Parietal lobe (tissue), 2 donors: ENCODE measurements at places on chromosomes 4 and X. TPM values are rescaled to one million over a fixed set of nuclear protein-coding genes. Genes with fewer than 3 reads are reported as not detected.

Gene TAF7L
- total RNA-seq = 0.31 TPM

Gene P2RY4
- total RNA-seq = 0.63 TPM

Gene MAGEA3
- not detected for total RNA-seq

Gene ASMT
- not detected for total RNA-seq

Gene P2RY10
- total RNA-seq = not detected

Gene HOPX
- 54.5 TPM for total RNA-seq

Gene OSTC
- total RNA-seq = 40.4 TPM

Gene DNAAF6
- not detected for total RNA-seq

Gene DMRTC1
- total RNA-seq = not detected

Gene PTPN13
- 102 TPM for total RNA-seq

Gene L1CAM
- total RNA-seq = 195 TPM

Gene PPP1R2C
- total RNA-seq = not detected

Gene CCKAR
- 0.31 TPM for total RNA-seq

Gene HERC5
- total RNA-seq = 1.6 TPM

Gene VGLL1
- not detected for total RNA-seq

Gene CXCL3
- not detected for total RNA-seq

Gene MAGEC2
- not detected for total RNA-seq

Gene KLHL2
- 62.3 TPM for total RNA-seq

Gene MXRA5
- total RNA-seq = 1.6 TPM

Gene LIMCH1
- 282 TPM for total RNA-seq

Gene OTUD6A
- not detected for total RNA-seq

Gene TIMM17B
- total RNA-seq = 19.4 TPM

Gene DGAT2L6
- not detected for total RNA-seq

Gene SLC26A1
- 6.3 TPM for total RNA-seq

Gene HEPH
- 4.7 TPM for total RNA-seq

Gene UGT2B10
- total RNA-seq = not detected

Gene TMEM154
- 0.63 TPM for total RNA-seq

Gene PLK4
- 15.3 TPM for total RNA-seq

Gene GPR119
- not detected for total RNA-seq

Gene SEPTIN6
- 57.3 TPM for total RNA-seq

Gene GAGE12F
- total RNA-seq = not detected

Gene CXCL11
- not detected for total RNA-seq

Gene RAB9B
- 42.9 TPM for total RNA-seq

Gene SLC6A8
- 19.4 TPM for total RNA-seq

Gene ASB12
- 0.63 TPM for total RNA-seq

Gene POU4F2
- not detected for total RNA-seq

Gene EPHA5
- total RNA-seq = 157 TPM

Gene STK26
- total RNA-seq = 1.3 TPM

Gene BMX
- total RNA-seq = not detected

Gene MTTP
- 1.3 TPM for total RNA-seq
